ENCODE measurements at places on chromosomes 6 and 20. TPM values are rescaled to one million over a fixed set of nuclear protein-coding genes. Genes with fewer than 3 reads are reported as not detected.

Gene SLC25A27
- total RNA-seq, result 3.8 TPM

Gene ECT2L
- not detected for total RNA-seq

Gene TRDN
- not detected for total RNA-seq

Gene C20orf202
- not detected for total RNA-seq

Gene HUS1B
- total RNA-seq, result 0.18 TPM

Gene HS3ST5
- total RNA-seq, result not detected

Gene HIVEP2
- 19.5 TPM for total RNA-seq

Gene ESR1
- 1.3 TPM for total RNA-seq

Gene FOXP4
- 8.8 TPM for total RNA-seq

Gene MOXD1
- 4.0 TPM for total RNA-seq

Gene BHLHE23
- total RNA-seq, result not detected

Gene SLC22A1
- 0.60 TPM for total RNA-seq

Gene SGK2
- total RNA-seq, result 0.04 TPM

Gene KIFC1
- 58.0 TPM for total RNA-seq

Gene HLA-DOA
- total RNA-seq, result not detected

Gene RNF39
- total RNA-seq, result 3.6 TPM

Gene VNN1
- total RNA-seq, result 0.54 TPM

Gene DNAH8
- under 0.01 TPM for total RNA-seq

Gene UCKL1
- total RNA-seq, result 24.9 TPM

Gene LRRN4
- 3.1 TPM for total RNA-seq

Gene GHRH
- total RNA-seq, result not detected

Gene NNAT
- total RNA-seq, result 0.54 TPM

Gene HLA-DQA1
- total RNA-seq, result not detected

Gene TNF
- 10.5 TPM for total RNA-seq

Gene SLC22A7
- total RNA-seq, result not detected

Gene MEP1A
- not detected for total RNA-seq

Gene KCNK17
- not detected for total RNA-seq

Gene YWHAB
- total RNA-seq, result 213 TPM

Gene FAXC
- 14.2 TPM for total RNA-seq

Gene MRPL14
- total RNA-seq, result 124 TPM

Gene FBXO5
- total RNA-seq, result 24.9 TPM

Gene SMLR1
- total RNA-seq, result not detected

Gene CRISP3
- total RNA-seq, result not detected

Gene SMOC2
- total RNA-seq, result 0.32 TPM

Gene BTN1A1
- total RNA-seq, result not detected

Gene PIGT
- total RNA-seq, result 53.9 TPM

All from foreskin keratinocyte (primary cell).